Cardiac muscle cell (in vitro differentiated cells and primary cell): ENCODE measurements at places on chromosomes 4 and X.

DNA sequence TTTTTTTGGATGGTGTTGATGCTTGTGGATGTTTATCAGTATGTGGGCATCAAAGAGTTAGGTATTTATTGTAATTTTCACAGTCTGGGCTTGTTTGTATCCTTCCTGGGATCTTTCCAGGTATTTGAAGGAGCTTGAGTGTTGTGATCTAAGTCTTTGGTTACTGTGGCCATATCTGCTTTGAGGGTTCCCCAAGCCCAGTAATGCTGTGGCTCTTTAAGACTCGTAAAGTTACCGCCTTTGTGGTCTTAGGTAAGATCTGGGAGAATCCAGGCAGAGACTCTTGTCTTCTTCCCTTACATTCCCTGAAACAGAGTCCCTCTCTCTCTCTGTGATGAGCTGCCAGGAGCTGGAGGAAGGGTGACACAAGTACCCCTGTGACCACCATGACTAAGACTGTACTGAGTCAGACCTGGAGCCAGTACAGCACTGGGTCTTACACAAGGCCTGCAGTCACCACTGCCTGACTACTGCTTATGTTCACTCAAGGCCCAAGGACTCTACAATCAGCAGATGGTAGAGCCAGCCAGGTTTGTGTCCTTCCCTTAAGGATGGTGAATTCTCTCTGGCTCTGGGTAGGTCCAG is 62.2 kb downstream of the FMR1NB start:
- DNase-seq = no peak

- no peak for DNase-seq
Measured at GRCh38 chr4:174138616-174139015, 144.9 kb downstream of the FBXO8 start.

- DNase-seq = no peak
Measured at GRCh38 chr4:104677116-104677515, 182.4 kb upstream of the CXXC4 start.

GRCh38 chrX:15511563-15511962 is 11.0 kb downstream of the BMX start:
- no peak for DNase-seq

- DNase-seq = no peak
Measured at GRCh38 chrX:29640106-29640505, 575.3 kb upstream of the MAGEB2 start.

- no peak for DNase-seq
Measured at GRCh38 chr4:146458594-146458993, 63.1 kb downstream of the SLC10A7 start.

GRCh38 chr4:153450544-153450917 is 15.6 kb upstream of the TMEM131L start:
- DNase-seq = no peak

- no peak for DNase-seq
Measured at GRCh38 chr4:113339430-113339813, 290.0 kb downstream of the ANK2 start.

GRCh38 chr4:47187608-47188007 is 156.2 kb downstream of the GABRB1 start:
- DNase-seq = no peak

GRCh38 chr4:99359480-99360204 is 7.1 kb upstream of the ADH1C start:
- no peak for DNase-seq

DNA sequence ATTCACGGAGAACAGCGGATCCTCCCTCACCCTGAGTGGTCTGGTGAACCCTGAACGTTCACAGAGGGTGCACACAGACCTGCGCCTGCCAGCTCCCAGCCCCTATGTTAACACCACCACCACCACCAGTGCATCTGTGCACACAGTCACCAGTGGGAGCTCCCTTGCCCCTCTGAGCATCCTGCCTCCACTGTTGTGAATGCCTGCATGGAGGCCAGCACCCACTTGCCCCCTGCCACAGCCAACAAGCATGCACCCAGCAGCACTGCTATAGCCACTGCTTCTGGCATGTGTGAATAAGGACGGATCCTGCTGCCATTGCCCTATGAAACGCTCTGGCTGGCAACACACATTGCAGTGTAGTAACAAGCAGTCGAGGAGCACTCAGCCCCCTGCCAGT is 29.1 kb upstream of the PWWP3B start:
- no peak for DNase-seq

DNA sequence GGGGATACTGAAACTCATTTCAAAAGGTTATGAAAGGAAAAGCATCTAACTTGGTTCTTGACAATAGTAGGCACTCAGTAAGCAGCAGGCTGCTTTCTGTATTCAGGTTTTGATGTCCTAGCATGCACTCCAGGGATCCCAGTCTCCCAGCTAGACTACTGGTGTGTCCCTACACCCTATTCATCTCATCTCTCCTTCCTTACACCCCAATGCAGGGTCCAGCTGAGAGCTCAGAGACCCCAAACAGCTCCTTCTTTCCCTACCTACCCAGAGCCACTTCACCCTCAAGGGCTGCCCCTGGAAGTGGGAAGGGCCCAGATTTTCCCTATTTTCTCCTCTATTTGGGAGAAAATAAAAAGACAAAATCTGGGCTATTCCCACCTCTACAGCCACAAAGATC is 1.6 kb upstream of the EFNB1 start:
- no peak for DNase-seq

DNA sequence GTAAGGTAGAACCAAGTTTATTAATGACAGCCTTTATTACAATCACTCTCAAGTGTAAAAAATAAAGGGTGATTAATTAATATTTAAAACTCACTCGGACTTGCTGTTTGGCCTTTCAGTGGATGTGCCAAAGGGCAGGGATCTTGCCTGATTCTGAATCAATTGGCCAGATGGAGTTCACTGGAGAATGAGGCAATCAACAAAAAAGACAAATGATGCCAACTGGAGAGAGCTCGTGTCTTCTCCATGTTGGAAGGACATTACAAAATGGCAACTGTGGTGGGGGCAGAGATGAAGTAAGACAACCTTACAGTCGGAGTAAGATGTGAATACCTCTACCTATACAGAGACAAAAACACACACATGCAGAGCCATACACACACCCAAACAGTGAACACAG is 188.0 kb downstream of the TSPAN5 start:
- no peak for DNase-seq

- DNase-seq = no peak
Measured at GRCh38 chrX:13703135-13703534, 14.2 kb downstream of the RAB9A start.

GRCh38 chr4:153759407-153760316 is at the start of gene RNF175:
RNF175 (minus strand) TSS chr4:153760024; CDS start chr4:153759862, 162 bp downstream.
- peak; percentile 16 for DNase-seq

DNA sequence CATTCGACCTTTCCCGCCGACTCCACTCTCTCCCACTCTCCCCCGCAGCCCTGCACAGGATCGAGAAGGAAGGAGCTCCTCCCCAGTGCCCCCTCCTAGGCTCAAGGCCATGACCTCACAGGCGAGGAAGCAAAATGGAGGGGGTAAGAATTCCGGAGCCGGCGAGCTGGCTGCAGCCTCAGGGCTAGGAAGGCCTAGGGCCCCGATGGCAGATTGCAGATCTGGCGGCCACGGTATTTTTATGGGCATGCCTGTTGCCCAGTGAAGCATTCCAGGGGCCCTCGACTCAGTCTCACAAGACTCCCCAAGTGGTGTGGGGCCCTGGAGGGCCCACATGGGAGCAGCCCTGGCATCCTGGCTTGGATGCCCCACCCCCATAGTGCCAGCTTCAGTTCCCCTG is 942 bp upstream of the L1CAM start:
- no peak for DNase-seq

GRCh38 chr4:184167576-184167975 is 50.1 kb downstream of the ENPP6 start:
- no peak for DNase-seq

DNA sequence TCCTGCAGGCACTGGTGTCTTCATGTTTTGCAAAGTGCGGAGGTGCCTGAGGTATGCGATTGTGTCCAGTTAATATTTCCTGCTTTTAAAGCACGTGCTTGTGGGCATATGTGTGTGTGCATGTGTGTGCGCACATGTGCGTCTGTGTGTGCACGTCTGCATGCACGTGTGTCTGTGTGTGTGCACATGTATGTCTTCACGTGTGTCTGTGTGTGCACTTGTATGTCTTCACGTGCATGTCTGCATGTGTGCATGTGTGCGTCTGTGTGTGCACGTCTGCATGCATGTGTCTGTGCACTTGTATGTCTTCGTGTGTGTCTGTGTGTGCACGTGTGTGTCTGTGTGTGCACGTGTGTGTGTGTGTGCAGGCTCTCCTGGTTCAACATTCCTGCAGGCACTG is 49.5 kb downstream of the SHOX start:
- no peak for DNase-seq

- DNase-seq = no peak
Measured at GRCh38 chr4:3531318-3531878, 824 bp downstream of the LRPAP1 start.

- peak; percentile 72 for DNase-seq
Measured at GRCh38 chr4:168917138-168917779, 92.8 kb downstream of the CBR4 start.

DNA sequence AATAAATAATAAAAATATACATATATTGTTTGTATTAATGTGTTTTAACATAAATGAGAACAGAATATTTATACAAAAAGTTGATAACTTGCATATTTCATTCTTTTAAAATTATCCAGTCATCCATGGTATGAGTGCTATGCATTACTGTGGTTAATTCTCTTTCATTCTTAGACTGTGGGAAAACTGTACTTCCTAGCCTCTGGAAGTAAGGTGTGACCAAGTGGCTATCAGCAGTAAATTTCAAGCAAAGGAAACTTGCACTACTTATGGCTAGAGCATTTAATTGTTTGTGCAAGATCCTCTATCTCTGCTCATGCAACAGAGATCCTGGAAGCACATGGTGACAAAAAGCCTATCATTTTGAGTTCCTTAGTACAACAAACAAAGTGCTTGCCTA is 1054.5 kb upstream of the PABPC4L start:
- no peak for DNase-seq

DNA sequence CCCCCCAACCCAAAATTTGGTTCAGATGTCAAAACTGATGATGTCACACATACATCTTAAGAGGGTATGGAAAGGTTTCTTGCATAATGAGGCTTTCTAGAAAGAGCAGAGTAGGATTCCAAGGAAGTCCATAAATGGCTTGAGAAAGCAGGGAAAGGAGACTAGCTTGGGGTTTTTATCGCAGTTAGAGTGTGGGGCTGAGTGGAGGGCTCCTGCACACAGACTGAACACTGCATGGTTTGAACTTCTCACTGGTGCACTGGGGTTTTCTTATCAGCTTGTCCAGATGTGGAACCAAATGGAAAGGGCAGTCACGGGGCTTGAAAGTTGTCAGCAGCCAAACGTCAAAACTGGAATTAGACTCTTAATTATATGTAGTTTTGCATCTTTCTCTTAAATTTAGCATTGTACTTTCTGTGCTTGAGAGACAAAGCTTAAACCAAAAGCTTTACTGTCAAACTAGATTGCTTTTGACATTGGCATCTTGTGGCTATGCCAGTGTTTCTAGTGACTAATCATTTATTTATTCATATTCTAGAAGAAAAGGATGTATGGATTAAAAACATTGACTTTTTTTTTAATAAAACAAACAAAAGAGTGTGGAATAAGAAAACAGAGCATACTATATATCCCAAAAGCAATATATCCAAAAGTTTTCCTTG is 78.3 kb upstream of the STIM2 start:
- DNase-seq = no peak

DNA sequence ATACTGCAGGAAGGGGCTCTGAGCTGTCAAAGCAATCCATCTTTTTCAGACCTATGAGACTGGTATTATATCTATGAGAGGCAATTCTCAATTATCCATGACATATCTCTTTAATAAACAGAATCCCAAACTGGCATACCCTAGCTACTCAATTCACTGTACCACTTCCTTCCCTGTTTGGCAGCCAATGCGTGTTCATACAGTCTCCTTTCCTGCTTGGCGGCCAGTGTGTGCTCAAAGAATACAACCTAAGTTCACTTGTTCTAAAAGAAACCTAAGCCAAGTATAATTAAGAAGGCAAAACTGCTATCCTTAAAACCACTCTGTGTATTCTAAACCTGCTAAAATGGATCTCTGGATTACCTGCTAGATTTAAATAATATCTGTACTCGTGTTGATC is 38.3 kb downstream of the ARHGEF9 start:
- no peak for DNase-seq

- no peak for DNase-seq
Measured at GRCh38 chr4:180682776-180683175, 1560.4 kb upstream of the TENM3 start.

GRCh38 chrX:115539841-115540240 is 21.1 kb upstream of the PLS3 start:
- no peak for DNase-seq

- no peak for DNase-seq
Measured at GRCh38 chr4:128220286-128221235, 67.1 kb downstream of the PGRMC2 start.

DNA sequence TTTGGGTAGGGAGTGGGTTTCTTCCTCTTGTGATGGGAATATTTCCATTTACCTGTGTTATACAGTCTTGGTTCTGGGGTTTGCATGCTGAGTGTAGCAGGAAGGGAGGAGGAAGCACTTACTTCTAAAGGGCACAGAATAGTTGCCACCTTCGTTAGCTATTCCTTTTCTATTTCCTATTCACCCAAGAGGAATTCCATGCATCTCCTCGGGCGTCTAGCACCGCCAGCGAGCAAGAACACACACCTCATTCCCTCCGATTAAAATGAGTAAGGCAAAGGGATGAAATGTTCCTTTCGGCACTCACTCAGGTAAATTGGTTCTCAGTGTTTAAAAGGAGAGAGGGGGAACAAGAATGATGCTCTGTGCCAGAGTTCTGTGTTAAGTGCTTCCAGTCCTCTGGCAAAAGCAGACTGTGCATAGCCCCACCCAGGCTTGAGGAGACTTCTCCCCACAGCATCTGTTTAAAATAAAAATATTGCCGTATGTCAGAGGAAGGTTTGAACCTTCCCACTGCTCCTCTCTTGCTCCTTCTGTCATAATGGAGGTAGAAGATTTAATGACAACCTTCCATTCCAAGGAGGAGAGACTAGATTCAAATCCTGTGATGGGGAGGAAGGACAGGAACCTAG is 351.4 kb downstream of the PTTG2 start:
- no peak for DNase-seq

DNA sequence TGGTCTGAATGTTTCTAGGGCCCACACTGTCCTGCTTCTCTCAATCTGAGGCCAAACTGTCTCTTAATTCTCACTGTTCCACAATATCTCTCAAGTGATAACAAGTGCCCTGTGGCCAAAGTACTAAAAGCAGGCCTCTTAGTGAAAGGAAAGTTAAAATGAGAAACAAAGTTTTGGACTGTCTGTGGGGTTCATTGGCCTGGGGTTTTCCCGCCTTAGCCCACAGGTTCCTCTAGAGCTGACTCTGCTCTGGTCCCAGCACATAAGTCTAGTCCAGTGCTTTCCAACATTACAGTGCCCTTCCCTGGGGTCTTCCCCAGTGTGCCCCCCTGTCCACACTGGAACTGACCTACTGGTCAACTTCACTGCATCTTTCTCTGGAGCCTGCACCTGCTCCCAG is 6.3 kb downstream of the MAGEB1 start:
- DNase-seq = no peak

- DNase-seq = peak; percentile 88
Measured at GRCh38 chr4:107930821-107931774, at the start of gene CYP2U1. CYP2U1 (plus strand) TSS chr4:107931549; CDS start chr4:107931644, 95 bp downstream.
